Temporal lobe (tissue), 4 donors: ENCODE measurements at places on chromosomes 2 and 18. TPM values are rescaled to one million over a fixed set of nuclear protein-coding genes. Genes with fewer than 3 reads are reported as not detected.

Gene RAB11FIP5
- 6.1 TPM for total RNA-seq

Gene KIAA2012
- total RNA-seq = 0.98 TPM

Gene SNTG2
- total RNA-seq = 0.98 TPM

Gene DSC2
- total RNA-seq = 5.4 TPM

Gene TRIM54
- total RNA-seq = not detected

Gene CD302
- total RNA-seq = 2.5 TPM

Gene TUBA3E
- not detected for total RNA-seq

Gene CPS1
- total RNA-seq = 2.0 TPM

Gene ZFAND2B
- total RNA-seq = 6.6 TPM

Gene RELCH
- 60.7 TPM for total RNA-seq

Gene ESCO1
- 30.7 TPM for total RNA-seq

Gene SP140L
- 0.49 TPM for total RNA-seq

Gene FAM237A
- total RNA-seq = not detected
